Ureter (tissue), 1 donor: ENCODE measurements at places on chromosomes 5 and 9. TPM values are rescaled to one million over a fixed set of nuclear protein-coding genes. Genes with fewer than 3 reads are reported as not detected.
A peak's percentile ranks its signal among the peaks of the same experiment; 100 is the strongest.

DNA sequence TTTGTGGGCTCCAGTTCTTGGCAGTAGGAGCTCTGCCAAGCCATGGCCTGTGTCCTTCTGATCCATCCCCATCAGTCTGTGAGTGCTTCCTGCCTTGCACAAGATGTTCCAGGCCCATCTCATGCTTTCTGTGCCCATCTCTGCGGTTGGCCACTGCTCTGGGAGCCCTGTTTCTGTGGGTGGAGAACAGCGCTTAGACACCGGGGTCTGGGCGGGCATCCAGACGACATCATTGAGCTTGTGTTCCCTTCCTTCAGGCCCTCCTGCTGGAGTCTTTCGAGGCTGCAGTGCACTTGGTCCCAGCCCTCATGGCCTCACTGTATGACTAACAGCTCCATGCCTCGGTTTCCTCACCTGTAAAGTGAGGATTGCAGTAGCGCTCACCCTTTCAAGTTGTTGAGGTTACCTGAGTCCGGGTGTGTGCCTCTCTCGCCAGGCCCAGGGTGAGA lies 14.9 kb upstream of the CARD19 start:
- peak; percentile 29 for DNase-seq

DNA sequence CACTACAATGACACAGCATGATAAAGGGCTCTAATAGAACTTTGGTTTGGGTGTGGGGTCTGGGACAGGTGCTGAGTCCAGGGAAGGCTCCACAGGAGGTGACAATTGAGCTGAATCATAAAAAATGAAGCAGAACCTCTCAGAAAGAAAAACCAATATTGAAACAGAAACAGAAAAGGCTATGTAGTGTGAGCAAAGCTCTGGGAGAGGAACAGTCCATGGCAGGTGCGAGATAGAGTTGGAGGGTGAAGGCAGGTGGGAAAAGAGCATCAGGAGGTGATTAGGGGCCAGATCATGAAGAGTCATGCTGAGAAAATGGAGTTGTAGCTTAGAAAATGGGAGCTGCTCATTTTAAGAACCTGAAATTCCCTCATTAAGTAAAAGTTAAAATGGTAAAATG lies 164.9 kb downstream of the KCTD16 start:
- no peak for DNase-seq

GRCh38 chr5:33848554-33848953 lies 43.2 kb downstream of the ADAMTS12 start:
- no peak for DNase-seq

DNA sequence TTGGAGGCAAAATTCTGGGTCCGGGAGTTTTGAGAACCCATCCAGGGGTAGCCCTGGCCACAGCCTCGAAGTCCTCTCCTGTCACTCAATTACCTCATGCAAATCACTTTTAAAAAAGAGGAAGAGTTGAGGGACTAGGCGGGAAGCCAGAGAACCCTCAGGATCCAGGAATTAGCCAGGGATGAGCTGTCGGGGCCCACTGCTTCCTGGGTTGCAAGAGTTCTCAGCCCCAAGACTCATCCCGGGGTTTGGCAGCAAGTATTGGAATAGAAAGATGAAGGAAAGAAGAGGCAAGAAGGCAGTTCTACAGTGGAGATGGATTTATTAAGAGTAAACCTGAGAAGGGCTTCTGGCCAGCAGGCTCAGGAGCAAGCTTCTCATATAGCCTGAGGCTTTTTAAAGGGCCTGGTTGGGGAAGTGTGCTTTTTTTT lies 25.6 kb downstream of the C9orf50 start:
- no peak for DNase-seq

- no peak for DNase-seq
These were observed 51.5 kb downstream of the C9orf152 start for GRCh38 chr9:110156416-110156815.

- DNase-seq = no peak
These were observed 202.8 kb upstream of the TAS2R1 start for GRCh38 chr5:9832921-9833320.

DNA sequence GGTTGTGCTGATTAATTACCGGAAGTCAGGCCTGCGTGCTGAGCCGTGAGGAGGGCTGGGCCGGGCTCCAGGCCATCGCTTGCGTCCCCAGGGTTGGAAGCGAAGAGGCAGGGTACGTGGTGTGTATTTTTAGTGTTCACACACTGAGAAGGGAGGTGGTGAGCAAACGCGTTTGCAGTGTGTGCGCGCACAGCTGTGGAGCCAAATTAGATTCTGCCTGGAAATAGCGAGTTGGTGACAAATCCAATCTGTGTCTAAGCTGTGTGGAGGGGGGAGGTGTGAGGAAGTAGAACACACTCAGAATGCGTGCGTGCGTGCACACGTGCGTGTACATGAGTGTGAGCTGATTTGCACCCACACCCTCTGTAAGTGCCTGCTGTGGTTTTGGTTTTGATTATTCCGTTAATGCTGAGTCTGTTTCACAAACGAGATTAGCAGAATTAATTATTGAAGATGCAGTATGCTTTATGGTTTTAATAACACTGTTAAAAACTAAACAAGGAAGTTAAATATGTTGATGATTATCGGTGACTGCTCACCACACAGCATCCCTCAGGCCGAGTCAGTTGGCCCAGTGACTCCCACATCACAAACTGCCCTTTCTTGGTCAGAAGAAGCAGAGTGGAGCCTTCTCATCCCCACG lies 111.8 kb upstream of the FCN2 start:
- DNase-seq = no peak

DNA sequence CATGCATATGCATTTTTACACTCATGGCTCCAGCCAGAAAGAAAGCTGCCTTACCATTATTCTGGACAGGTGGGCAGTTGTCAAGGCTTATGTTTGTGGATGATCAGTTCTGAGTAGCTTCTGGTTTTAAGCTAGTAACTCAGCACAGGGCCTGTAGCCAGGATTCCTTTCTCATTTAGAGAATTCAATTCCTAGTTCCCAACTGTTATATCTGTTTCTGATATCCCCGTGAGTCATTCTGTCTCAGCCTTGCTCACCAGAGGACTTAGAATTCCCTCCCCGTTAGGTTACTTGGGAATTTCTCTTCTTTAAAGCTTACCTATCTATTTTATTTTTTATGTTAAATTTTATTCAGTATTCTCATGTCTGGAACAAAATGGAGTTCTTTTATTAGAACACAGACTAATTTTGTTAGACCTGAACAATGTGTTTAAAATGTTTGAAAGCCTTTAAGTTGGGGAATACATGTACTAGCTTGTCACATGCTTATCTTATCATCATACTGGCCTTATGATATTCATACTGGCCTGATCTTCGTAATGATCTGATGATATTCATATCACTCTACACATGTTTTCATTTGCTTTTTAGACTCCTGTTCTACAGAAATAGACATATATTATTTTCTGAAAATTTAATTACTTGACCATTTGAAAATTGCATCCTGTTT lies 47.1 kb downstream of the CAST start:
- DNase-seq = no peak

GRCh38 chr5:38249301-38249700 lies 9.1 kb upstream of the EGFLAM start:
- DNase-seq = no peak

The NDUFAF2 gene
- 24.9 TPM for total RNA-seq

The S1PR3 gene
- 48.6 TPM for total RNA-seq

The DNM1 gene
- 31.4 TPM for total RNA-seq
